ENCODE measurements at places on chromosomes 7 and 10. TPM values are rescaled to one million over a fixed set of nuclear protein-coding genes. Genes with fewer than 3 reads are reported as not detected.
A peak's percentile ranks its signal among the peaks of the same experiment; 100 is the strongest.

PTPRN2 gene
- 7.1 TPM for total RNA-seq

GRCh38 chr10:77237120-77237519 is 400.5 kb downstream of the KCNMA1 start:
- no peak for DNase-seq

DNA sequence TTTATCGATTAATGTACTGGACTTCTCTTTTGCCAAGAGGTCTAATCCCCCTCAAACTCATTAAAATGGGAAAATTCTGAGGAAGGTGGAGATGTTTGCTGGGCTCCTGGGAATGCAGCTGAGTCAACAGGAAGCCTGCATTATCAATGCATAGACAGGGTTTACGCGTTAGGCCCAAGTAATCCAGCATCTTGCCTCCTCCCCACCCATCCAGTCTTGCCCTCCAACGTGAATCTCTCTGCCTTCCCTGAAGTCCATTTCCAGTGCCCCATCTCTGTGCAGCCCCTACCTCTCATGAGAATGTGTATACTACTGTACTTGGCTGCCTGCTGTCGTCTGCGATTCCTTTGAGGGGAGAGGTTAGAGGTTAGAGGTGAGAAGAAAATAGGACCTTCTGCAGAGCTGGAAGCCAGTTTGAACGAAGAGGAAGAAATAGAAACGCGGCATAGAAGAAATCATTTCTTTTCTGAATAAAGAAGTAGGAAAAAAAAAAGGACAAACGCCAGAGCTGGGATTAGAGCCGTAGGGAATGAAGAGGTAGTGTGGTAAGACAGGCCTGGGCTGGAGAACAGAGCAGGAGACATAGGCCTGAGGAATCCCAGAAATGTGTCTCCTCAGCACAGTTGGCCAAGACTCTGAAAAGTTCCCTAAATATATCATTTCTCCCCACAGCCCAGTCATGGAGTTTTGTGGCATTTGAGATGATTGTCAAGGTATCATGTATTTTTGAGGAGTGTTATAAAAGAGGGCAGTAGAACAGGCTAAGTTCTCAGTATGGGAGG is 75.6 kb downstream of the MYOF start:
- DNase-seq = no peak

DNA sequence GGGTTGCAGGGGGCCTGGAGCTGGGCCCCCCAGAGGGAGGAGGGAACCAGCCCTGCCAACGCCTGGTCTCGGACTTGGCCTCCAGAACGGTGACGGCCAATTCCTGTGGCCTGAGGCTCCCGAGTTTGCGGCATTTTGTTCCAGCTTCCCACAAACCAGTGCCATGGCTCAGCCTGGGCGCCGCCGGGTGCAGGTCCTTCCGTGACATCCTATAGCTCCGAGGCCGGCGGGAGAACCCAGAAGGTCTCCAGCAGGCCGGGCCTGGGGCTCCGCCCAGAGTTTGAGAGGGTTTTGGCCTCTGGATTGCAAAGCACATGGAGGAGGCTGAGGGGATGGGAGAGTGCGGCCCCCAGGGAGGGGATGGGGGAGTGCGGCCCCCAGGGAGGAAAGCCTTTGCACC is 92.6 kb downstream of the UNCX start:
- DNase-seq = no peak

EGR2 gene
- total RNA-seq = 1.8 TPM

DNA sequence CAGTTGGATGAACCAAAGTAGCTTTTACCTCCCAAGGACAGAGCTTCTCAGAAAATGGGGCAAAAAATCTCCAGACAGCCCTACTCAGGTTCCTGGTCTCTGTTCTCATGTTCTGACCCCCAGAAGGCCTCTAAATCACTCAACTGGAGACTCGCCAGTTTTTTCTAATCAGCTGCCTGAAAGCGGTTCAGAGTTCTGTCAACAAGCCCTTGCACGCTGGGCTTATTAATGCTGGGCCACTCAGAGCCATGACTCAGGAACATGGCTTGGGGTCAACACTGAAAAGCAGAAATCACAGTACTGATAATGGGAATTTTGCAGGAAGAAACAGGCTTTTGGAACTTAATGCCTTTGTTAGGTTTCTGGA is 15.3 kb downstream of the ECHDC3 start:
- DNase-seq = peak; percentile 82

DNA sequence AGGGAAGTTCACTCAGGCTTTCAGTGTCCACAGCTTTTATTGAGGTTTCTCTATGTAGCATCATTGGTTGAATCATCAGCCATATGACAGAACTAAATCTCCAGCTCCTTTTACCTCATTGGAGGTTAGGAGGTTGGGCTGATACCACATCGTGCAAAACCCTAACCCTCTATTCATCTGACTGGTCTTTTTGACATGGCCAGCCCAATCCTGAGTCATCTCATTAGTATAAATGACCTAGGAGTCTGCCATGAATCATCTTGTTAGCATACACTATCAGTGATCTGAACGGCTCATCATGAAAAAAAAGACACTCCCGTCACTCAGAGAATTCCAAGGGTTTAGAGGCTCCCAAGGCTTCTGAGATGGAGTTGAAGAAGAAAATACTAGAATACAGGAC is 669.8 kb upstream of the POT1 start:
- DNase-seq = no peak

DNA sequence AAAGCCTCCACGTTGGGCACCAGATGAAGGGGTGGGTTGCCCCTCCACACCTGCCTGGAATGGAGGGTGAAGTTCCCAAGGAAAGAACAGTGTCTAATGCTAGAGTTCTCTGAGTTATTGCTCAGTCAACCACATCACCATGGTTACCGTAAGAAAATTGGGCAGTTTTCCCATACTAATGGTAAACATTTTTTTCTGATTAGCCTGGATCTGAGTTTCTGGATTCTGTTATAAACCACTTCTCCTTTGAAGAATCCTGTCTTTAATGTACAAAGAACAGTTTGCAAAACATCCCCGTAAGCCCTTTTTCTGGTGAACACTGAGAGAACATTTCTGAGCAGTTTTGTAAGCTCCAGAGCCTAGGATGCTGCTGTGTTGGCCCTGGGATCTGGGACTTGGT is 45.5 kb downstream of the ABCC2 start:
- DNase-seq = no peak

TMEM139 gene
- not detected for total RNA-seq

GRCh38 chr7:95110707-95111106 is 203.3 kb downstream of the PPP1R9A start:
- DNase-seq = no peak

SPDYE2 gene
- not detected for total RNA-seq

GRCh38 chr7:117219485-117219884 is 103.4 kb downstream of the WNT2 start:
- DNase-seq = no peak

GRCh38 chr7:143145-143751 is 49.1 kb upstream of the FAM20C start:
- no peak for DNase-seq

DNA sequence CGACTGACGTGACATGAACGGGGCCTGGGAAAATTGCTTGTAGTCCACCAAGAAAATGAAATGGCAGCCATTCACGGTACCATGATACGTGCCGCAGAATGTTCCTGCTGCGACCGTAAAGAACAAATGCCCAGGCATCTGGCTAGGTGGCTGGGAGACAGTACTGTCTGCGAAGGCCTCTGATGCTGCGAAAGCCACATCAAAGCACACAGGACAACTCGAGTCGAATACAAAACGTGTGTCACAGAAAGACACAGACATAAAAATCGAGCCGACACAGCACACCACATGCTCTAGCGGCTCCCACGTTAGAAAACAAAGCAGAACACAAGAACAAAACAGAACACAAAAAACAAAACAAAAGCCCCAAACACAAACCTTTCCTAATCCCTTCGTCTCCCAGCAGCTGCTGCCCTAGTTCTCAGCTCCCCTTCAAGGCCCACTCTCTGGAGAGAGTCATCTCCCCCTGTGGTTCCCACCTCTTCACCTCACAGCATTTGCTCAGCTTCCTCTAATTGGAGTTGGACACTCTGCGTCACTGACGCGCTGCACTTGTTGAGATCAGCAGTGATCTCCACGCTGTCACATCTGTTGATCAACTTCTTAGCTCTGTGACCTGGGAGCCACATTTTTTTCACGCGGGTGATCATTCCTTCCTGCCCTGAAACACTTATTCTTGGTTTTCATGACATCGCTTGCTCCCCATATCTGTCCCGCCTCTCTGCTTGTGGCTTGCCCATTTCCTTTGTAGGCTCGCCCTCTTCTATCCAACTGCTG is 112.2 kb downstream of the CLEC2L start:
- no peak for DNase-seq

- DNase-seq = no peak
Measured at GRCh38 chr10:42934842-42935241, 142.0 kb upstream of the RET start.

DNA sequence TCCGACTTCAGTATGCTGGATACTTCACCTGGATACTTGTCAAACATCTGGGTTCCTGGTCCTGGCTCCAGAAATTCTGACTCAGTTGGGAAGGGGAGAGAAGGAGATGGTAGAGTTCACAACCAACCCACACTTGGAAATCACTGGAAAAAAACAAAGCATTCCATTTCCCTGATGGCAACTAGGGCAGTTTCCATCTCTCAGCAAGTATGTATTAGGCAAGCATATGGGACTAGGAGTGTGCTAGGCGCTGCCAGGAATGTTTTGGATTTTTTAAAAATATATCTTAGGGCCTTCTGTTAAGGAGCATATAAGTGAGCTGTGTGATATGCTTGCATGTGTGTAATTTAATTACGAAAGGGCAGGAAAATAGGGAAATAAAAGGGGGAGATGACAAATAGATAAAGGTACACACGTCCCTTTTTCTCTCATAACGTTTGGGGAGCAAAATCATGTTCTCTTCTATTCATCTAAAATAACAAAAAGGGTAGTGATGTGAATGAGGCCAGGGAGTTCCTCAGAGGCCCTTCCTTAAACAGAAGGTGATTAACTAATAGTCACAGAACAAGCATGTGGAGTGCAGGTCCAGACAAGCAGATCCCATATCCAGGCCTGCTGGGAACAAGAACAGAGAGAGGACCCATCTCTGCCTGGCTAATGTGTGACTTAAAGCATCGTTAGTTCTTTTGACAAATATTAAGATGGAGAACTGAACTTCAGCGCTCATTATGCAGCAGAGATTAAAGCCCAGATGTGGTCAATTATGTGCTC is 64.5 kb upstream of the NFE2L3 start:
- no peak for DNase-seq

GRCh38 chr10:15321431-15322341 is 49.4 kb downstream of the FAM171A1 start:
- no peak for DNase-seq

DNA sequence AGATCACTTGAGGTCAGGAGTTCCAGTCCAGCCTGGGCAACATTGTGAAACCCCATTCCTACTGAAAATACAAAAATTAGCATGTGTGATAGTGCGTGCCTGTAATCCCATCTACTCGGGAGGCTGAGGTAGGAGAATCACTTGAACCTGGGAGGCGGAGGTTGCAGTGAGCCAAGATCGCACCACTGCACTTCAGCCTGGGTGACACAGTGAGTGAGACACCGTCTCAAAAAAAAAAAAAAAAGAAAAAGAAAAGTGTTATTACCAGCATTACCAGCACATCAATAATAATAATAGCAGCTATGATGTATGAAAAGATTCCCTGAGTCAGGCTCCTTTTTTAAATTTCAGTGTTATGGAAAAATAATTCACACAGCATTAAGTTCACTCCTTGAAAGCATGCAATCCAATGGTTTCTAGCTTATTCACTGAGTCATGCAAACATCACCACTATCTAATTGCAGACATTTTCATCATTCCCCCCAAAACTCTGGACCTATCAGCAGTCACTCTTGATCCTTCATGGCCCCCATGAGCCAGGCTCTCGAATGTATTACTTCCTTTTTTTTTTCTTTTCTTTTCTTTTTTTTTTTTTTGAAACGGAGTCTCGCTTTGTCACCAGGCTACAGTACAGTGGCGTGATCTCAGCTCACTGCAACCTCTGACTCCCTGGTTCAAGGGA is 228.4 kb downstream of the FANK1 start:
- no peak for DNase-seq

DNA sequence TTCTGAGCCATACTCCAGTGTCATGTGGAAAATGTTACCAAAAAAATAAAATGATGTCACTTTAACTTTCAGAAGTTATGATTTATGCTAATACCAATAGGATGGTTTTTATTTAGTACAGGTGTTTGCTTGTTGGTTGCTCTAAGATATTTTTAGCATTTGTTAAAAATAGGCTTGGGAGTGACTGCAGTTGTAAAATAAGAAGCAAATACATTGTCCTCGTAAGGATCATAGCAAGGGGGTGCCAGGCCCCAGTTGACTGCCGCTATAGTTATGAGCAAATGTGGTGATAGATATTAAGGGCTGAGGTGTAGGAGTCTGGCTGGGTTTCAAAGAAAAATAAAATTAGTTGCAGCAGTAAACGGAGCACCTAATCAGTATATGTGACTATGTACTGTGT is 354.4 kb upstream of the BMPER start:
- no peak for DNase-seq

FAM171A1 gene
- total RNA-seq = 5.3 TPM

SLC18A3 gene
- total RNA-seq = 0.16 TPM

GRCh38 chr7:116521046-116521664 is 3.7 kb upstream of the CAV1 start:
- no peak for DNase-seq

DNA sequence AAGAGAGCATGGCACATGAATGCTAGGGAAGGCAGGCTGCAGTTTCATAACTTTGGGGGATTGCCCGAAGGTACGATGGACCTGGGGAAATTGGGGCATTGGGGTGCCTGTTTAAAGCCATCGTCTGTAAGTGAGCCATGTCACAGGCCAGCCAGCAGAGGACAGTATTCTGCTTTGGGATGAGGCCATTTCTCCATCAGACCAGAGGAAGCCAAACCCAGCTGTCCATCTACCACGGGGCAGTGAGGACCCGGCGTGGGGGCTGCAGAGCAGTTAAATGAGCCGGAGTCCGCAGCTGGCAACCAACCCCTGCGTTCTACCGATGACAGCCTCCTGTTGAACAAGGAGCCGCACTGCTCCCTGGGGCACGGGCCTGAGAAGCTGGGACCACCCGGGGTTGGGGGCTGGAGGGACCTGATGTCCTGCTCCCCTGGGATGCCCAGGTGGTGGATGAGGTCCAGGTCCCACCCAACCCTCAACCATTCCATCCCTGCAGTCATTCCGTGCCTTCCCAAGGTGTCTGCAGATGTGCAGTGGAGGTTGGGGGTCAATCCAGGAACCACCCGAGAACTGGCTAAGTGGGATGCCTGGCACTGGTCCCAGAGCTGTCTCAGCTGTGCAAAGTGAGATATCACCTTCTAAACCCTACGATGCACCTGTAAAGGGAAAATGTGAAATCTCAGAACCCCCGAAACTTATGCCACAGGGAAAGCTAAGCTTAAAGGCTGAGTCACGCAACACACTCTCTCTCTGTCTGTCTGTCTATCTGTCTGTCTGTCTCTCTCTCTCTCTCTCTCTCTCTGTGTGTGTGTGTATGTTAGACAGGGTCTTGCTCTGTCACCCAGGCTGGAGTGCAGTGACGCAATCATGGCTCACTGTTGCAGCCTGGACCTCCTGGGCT is 12.1 kb upstream of the RHBDD2 start:
- DNase-seq = peak; percentile 77

MYL10 gene
- total RNA-seq = not detected

ZNF394 gene
- total RNA-seq = 38.8 TPM

DNA sequence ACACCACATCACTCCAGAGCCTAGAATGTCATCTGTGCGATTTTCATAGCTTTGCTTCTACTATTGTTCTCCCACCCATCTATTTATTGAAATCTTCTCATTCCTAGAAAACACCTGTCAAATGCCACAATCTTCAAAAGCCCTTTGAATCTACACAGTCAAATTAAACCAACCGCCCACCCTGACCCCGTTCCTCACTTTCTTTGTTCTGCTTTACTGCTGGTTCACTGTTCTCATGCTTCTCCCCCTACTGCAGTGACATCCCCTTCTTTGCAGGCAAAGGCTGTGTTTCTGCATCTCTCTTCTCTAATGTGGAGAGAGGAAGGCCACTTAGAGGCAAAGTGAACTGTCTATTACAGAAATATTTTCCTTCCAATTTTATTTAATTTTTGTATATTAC is 152.4 kb upstream of the NEBL start:
- DNase-seq = no peak
